HT-29 (cell line): ENCODE measurements at places on chromosomes 2 and 18.

- DNase-seq = no peak
Measured at GRCh38 chr18:40348196-40348595, 1606.8 kb upstream of the PIK3C3 start.

DNA sequence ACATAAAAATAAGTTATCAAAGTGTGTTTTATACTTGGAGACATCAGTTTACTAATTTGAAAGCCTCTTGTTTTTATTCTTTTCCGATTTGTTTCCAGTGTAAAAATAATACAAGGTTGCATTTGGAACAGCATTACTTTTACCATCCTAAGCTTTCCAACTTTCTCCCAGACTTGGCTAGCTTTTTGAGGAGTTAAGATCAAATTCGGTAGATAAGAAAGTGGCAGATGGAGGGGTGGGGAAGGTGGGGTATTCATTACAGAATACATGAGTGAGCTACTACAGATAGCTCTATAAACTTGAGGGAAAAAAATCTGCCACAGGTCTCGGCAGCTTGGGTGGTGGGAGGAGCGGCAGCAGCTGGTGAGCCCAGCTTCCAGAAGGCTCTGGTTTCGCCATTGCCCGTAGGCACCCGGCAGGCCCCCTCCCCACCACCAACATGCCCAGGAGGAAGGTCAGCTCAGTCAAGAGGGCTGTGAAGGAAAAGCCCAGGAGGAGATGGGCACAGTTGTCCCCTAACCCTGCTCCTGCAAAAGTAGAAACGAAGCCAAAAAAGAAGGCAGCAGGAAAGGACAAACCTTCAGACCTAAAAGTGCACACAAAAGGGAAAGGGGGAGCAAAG, 18.6 kb upstream of the RMC1 start:
- DNase-seq = no peak

DNA sequence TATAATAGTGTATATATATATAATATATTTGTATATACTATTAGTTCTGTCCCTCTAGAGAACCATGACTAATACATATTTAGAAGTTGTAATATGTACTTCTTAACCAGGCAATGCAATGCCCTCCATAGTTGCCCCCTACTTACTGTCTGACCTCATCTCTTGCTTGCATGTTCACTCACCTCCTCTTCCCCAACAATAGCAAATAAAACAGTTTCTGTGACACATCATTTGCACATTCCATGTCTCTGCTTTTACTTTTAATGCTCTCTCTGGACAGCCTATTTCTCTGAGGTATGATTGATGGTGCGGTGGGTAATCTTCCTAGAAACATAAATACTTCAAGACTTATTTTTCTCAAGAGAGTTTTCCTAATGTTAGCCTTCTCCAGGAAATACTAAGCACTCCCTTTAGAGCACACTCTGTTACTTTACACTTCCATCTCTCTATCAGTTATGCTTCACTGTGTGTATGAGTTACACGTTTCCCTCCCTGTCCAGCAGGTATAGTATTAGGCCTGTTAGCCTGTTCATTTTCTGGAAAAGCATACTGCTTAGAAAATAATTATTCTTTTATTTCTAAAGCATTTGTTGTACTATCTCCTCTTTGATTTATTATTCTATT, 295.6 kb upstream of the LRATD1 start:
- DNase-seq = no peak

DNA sequence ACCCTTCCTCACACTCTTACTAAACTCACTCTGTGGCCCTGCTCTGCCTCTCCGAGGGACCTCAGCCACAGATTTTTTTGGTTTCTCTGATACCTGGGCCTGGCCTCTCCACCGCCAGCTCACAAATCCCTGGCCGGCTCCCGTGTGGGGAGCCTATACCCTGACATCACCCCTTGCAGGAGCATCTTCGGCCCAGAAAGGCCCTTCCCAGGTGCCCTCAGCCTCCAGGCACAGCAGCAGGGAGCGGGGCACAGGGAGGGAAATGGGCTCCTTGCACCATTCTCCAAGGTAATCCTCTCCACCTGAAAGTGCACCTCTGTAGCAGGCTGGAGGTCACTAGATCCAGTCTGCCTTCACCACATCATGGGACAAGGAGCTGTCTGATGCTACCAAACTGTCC, 43.2 kb downstream of the CRACDL start:
- no peak for DNase-seq
